GM12865 (cell line): ENCODE measurements at places on chromosomes 4 and X.
A peak's percentile ranks its signal among the peaks of the same experiment; 100 is the strongest.

DNA sequence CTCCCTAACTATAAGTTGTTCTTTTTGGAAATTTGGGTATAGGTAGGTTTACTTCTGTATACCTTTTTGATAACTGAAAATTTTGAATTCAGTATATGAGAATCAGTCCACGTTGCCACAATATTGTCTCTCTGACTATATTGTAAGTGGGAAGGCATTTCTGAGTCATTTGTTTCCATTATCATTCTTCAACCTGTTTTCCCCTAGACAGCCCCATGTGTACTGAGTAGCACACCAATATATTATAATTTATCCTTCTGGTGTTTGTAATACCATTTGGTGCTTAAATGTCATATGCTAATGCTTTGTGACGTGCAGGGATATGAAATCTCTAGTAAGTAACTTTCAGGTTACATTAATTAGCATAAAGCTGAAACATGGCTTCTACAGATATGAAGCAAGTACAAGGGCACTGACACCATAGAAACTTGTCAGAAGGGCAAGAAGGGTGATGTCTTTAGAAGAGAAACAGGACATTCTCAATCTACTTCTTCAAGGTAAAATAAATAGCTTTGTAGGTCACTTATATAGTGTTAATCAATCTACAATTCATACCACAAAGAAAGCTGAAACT is 27.7 kb downstream of the PAK3 start:
- DNase-seq = no peak

DNA sequence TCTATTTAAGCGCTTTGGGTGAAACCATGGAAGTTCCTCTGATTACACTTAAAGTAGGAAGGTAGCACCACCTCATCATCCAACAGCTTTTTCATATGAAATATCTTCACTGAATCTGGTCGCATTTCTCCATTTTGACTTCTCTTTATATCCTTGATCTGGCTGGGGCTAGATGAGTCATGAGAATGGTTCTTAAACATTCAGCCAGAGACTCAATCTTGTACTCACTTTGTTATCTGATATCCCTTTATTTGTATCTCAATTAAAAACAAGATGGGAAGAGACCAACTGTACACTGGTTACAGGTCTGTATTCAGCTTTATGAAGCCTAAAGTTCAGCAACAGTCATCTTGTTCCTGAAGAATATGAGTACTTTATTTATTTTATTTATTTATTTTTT is 84.9 kb downstream of the CBLL2 start:
- DNase-seq = no peak

DNA sequence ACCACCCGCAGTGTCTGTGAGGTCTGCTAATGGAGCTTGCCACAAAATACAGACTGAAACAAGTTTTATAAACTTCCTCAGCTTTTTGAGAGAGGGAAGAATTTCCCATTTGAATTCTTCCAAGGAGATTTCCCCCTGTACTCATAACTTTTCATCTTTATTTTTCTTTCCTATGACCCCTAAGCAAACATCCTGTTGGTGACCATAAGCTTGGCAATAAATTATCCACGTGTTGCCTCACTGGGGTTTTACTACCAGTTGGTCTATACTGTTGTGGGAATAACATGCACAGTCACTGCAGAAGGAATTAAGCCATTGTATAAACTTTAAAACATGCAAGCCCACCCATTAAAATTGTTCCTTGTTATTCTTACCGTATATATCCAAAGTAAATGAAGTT is 86.2 kb downstream of the SLC39A8 start:
- DNase-seq = no peak

DNA sequence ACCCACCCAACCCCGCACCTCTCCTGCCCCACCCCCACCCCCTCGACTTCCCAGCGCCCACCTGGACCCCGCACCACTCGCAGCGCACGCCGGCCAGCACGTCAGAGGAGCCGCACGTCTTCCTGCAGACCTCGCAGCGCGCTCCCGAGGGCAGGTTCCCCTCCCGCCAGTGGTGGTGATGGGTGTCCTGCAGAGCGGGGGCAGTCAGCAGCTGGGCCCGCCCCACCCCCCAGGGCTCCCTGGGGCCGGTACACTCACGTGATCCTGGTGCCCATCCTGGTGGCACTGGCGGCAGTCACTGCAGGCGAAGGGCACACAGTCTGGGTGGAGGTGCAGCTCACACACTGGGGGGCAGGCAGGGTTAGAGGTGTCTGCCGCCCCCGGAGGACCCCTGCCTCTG is 5.1 kb downstream of the DGKQ start:
- no peak for DNase-seq

DNA sequence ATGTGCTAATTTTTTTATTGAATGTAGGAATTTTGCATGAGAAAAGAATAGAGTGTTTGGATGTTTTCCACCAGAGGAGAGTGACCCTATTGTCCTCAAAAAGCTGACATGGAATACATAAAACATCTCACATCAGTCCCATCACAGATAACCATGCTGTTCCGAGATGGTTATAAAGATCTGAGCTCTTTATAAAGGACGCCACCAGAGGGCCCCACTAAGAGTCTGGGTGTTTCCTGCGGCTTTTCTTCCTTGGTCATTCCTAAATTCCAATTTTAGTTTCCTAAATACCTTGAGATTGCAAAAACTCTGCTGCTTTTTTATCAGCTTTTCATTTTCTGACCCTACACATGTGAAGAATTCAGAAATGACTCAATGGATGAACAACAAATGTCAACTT is 504.5 kb upstream of the FRG1 start:
- no peak for DNase-seq

DNA sequence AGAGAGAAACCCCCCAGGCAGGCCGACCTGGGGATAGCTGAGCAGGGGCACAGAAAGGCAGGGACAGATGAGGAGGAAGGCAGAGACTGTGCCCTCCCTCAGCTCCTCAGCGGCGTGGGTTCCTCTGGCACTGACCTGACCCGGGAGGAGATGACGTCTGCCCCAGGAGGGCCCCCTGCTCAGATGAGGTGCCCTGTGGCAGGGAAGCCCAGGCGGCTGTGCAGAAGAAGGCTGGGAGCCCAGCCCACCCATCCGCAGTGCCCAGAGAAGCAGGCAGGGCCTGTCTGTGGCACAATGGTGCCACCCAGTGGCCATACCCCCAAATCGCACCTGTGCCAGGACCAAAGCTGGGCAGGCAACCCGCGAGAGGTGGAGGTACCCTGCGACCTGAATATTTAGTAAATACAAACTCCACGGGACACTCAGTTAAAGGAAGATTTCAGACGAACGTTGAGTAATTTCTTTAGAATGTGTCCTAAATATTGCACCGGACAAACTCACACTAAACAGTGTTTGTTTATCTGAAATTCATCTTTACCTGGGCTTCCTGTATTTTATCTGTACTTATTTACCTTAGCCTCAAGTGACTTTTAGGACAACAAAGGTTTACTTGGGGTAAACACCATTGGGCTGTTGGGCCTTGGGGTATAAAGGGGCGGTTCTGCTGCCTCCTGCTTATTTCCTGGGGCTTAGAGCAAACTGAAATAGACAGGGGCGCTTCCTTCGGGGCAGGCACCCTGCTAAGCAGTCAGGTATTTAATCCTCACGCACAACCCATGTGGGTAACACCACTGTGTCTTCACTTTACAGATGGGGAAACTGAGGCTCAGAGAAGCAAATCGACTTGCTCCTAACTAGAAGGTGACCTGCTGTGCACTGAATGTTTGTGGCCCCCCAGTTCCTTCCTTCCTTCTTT is 46.5 kb upstream of the HMX1 start:
- DNase-seq = peak; percentile 52

- no peak for DNase-seq
Measured at GRCh38 chr4:122065149-122065548, 87.0 kb upstream of the BLTP1 start.

GRCh38 chr4:121800638-121800960 is 524 bp upstream of the EXOSC9 start:
- no peak for DNase-seq

DNA sequence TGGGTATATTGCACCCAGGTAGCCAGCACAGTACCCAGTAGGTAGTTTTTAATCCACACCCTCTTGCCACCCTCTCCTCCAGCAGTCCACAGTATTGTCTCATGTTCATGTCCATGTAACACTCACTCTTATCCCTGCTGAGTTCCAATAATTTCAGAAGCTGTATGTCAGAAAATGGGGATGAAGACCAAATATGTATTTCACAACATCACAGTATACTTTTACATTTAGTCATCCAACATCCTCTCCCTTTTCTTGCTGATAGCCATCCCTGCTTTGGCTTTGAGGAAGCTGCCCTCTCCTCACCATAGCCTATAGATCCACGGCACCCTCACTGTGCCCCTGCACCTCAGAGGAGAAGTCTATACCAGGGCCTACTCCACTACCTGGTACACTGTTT is 126.0 kb upstream of the LDB2 start:
- no peak for DNase-seq

DNA sequence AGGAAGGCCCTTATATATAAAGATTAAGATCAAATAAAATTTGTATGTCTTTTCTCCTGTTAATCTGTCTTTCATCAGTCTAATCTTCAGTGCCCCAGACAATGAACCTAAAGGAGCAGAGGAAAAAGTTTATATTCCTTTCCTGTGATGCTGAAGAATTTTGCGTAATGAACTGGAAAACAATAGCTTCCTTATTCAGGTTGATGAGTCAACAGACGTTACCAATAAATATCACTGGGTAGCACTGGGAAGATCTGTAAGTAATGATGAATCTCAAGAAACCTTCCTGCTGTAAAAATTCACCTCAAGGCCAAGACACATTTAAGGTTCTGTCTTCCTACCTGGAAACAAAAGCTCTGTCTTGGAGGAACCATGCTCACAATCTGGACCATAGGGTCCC is 25.5 kb downstream of the CDKN2AIP start:
- DNase-seq = no peak

DNA sequence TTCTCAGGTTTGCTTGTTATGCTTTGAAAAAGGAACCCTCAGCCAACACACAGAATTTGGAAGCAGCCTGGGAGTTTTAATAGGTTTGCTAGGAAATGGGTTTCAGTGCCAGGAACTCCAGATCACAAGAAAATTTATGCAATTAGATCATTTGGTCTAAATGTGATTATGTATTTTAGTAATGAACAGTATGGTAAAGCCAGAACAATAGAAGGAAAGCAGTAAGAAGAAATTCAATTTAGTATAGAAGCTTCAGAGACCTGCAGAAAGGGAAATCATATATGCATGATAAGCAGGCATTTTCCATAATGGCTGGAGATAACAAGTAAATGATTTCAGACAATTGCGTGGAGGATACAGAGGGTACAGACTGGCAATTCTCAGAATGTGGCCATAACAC is 184.7 kb downstream of the KCNIP4 start:
- no peak for DNase-seq
